ENCODE measurements at places on chromosomes 7 and 10.

- DNase-seq, result no peak
Observed at GRCh38 chr10:49114718-49115014, 656 bp downstream of the VSTM4 start.

DNA sequence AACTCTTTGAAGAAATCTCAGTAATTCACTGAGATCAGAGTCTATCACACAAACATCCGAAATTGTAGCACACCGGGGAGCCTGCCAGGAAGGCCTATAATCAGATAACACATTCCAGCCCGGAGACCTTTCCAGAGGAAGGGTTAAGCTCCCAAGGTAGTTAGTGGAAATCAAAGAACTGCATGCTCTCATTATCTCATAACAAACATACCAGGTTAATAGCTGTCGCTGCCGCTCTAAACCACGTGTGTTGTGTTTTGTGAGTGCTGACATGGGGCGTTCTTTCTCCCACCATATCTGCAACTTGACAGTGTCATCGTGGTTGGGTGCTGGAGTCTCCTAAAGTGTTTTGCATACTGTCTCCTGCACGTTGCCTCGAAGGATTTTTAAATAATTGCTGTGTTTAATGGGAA lies 120.7 kb upstream of the CARD11 start:
- no peak for DNase-seq

DNA sequence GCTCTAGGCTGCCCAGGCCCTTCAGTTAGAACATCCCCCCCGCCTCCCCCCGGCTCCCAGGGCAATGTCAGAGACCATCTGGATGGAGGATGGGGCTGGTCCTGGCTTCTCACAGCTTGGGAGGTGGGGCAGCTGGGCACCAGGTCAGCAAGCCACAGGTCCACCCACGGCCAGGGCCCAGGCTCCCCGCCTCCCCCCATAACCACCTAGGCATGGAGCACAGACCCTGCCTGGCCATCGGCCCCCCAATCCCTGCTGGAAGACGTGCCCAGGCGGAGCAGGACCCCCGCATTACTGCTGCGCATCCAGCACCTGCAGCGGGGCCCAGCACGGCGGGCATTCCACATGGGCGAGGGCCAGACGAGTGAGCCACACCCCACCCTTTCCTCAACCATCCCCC lies 169.6 kb downstream of the ELFN1 start:
- no peak for DNase-seq

DNA sequence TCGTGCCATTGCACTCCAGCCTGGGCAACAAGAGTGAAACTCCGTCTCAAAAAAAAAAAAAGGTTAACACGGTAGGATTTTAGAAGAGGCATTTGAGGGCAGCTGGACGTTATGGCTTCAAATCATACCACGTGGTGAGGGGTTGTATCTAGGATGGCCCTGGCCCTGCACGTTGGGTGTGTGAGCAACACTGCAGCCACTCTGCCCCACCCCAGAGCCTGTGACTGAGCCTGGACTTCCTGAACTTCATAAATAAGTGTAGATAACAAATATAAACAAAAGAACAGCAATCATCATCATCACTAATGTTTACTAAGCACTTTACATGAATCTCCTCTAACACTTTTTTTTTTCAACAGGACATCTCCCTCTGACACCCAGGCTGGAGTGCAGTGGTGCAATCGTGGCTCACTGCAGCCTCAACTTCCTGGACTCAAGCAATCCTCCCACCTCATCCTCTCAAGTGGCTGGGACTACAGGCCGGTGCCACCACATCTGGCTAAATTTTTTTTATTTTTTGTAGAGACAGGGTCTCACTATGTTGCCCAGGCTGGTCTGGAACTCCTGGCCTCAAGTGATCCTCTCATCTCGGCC lies 169.5 kb upstream of the FRMD4A start:
- DNase-seq, result no peak

DNA sequence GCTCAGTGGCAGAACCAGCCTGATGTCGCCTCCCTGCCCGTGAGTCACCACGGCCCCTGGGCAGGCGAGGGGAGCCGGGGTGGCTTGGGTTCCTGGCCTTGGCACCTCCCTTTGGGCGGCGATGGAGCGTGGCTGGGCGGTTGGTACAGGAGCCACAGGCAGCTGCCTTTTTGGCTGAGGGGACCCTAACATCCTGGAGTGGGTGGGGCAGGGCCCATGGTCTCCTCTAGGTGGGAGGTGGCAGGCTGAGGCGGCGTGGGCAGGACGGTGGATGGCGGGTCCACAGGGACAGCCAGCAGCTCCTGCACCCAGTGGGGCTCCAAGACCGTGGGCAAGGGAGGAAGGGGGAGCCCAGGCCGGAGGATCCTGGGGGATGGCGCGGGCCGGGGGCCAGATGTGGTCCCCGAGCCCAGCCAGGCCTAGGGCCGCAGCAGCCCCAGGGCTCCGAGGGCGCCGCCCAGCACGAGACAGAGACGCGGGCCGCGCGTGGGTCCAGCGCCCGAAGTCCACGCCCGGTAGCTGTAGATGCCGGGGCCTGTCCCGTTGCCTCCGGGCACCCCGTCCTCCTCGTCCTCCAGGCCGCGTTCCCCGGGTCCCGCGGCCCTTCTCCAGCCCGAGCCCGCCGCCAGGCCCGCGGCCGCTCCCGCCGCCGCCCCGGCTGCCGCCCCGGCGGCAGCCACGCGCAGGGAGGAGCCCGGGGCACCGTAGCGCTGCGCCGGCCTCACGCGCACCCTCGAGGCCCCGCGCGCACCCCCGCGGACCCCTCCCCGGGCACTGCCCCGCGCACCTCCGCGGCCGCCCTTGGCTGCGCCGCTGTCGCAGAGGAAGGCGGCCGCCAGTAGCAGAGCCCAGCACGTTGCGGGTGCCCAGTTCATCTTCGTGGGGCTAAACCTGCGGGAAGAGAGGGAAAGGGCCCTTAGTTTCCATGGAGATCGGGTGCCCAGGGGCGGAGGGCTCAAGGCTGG lies 1.3 kb downstream of the SPRN start:
- no peak for DNase-seq

DNA sequence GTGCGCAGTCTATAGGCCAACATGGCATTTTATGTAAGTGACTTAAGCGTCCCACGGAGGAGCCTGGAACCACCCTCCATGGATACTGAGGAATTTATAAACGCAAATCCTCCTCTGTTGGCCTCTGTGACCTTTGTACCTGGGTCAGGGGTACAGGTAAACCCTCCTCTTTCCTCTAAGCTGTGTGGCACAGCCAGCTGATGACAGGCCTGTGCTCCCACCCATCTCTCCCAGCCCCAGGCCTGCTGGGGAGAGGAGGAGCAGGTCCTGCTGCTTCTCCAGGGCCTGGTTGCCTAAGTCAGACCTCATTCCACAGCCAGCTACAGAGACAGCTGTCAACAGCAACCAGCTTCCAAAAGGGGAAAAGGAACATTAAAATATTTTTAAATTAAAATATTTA lies 5.0 kb downstream of the AVPI1 start:
- no peak for DNase-seq

GRCh38 chr7:51316666-51317581 lies at the start of gene COBL:
TSS of gene COBL (minus strand) at chr7:51316809. CDS start at chr7:51316633, 176 bp downstream.
- DNase-seq, result no peak

DNA sequence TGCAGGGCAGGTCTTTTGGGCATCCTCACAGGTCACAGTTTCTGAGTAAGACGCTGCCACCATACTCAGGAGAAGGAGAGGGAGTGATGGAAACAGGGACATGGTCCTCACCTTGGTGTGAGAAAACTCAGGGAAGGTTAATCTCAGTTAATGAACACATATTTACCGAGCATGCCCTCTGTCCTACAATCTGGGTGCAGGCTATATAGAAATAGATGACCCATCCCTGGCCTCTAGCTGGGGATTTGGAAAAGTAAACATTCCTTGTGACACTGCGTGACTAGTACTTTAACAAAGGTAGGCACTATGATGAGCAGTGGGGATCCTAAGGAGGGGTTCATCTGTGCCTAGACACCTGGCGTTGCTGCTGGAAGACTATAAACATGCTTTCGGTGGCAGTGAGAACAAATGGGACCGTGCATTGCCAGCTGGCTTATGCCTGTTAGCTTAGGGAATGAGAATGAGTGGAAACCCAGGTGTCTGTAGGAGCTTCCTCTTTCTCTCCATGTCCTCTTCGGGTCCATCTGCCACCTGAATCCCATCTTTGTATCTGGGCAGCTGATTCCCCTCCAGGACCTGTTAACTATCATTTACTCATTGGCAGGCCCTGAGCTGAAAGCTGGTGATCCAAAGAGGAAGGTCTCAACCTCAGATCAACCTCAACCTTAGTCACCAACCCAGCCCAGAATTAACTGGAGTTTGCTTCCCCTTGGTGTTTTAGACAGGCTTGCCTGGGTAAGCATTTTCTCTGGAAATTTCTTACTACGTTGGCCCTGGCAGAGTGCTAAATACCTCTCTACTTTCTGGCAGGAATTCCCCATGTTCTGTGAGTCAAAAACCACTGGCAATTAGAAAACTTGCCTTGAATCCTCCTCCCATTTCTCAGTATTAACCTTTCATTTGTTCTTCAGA lies 794 bp downstream of the MBL2 start:
- DNase-seq, result no peak

DNA sequence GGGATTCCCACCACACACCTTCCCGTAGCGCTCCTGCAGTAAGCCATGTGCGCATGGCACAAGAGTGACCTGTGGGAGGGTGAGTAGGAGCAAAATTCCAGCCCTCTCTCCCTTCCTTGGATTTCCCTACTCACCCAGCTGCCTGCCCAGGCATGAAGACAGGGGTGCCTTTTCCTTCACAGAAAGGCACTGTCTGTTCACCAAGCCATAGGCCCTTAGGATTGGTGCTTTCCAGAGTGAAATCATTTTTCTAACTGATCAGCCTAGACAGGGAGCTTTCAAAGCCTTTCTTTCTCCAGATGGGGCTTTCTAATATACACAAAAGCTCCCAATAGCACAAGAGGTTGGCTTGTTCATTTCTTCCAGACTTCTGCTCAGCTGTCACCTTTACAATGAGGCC lies 79.7 kb downstream of the CTTNBP2 start:
- DNase-seq, result no peak

DNA sequence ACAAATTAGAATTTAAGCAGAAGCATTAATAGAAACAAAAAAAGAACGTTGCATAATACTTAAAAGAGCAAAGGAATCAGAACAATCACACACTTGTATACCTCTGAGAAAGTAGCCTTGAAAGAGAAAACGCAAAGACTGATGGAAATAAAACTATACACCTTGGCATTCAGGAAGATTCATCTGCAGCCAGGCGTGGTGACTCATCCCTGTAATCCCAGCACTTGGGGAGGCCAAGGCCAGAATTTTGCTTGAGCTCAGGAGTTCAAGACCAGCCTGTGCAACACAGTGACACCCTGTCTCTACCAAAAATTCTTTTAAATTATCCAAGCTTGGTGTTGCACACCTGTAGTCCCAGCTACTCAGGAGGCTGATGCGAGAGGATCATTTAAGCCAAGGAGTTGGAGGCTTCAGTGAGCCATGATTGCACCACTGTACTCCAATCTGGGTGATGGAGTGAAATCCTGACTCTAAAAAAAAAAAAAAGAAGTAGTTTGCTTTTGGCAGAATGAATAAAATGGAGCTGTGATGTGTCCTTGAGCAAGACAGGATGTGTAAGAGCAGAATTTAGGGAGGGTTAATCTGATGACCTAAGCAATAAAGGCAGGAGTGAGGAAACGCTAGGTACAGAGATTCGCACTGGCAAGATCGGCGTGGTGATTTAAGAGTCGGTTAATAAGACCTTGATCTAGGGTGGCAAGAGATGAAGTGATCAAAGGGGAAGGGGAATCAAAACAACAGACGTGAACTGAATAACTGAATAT lies 75.8 kb upstream of the NRP1 start:
- no peak for DNase-seq

GRCh38 chr7:152709287-152710152 lies 33.6 kb upstream of the XRCC2 start:
- no peak for DNase-seq

- no peak for DNase-seq
Observed at GRCh38 chr7:22551768-22552513, 52.0 kb upstream of the STEAP1B start.

- no peak for DNase-seq
Observed at GRCh38 chr10:91700788-91701444, 68.0 kb upstream of the PPP1R3C start.

- DNase-seq, result peak; percentile 86
Observed at GRCh38 chr10:84525120-84525806, 196.9 kb downstream of the CCSER2 start.

- no peak for DNase-seq
Observed at GRCh38 chr10:600234-600633, 89.2 kb downstream of the DIP2C start.

DNA sequence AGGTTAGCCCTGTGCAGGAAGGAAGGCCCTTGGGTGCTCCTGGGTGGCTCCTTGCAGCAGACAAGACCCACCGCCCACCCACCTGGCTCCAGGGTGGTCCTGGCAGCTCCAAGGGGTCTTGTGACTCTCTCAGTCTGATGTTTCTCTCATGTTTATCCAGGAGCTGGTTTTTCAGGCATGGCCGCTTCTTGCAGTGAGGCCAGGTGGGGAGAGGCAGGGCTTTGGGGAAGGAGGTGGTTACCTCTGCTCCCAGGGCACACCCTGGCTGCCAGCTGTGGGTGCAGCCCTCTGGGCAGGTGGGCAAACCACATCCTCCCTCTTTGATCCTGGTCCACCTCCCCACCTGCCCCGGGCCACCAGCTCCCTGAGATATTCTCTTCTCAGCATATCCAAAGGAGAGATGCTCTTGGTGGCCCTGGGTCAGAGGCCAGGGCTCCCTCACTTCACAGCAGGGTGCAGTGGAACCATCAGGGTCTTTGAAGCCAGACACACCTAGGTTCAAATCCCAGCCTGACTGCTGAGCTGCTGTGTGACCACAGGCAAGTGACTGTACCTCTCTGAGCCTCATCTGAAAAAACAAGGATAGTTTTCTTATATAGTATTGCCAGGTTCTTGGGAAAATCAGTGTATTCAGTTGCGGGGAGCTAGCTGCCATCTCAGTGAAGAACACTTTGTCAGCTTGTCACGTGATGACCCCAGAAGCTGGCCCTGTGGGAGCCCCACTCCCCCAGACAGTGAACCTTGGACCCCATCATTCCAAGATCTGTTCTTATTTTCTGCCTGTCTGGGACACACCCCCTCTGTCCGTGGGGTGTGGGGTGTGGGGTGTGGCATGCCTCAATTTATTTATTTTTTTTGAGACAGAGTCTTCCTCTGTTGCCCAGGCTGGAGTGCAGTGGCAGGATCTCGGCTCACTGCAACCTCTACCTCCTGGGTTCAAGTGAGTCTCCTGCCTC lies 11.5 kb downstream of the GTF2IRD1 start:
- no peak for DNase-seq

DNA sequence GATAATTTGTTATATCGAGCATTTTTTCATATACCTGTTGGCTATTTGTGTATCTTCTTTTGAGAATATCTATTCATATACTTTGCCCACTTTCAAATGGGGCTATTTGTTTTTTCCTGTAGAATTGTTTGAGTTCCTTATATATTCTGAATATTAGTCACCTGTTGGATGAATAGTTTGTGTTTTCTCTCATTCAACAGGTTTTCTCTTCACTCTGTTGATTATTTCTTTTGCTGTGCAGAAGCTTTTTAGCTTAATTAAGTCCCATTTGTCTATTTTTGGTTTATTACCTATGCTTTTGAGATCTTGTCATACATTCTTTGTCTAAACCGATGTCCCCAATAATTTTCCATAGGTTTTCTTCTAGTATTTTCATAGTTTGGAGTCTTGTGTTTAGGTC lies 65.3 kb downstream of the VTI1A start:
- DNase-seq, result no peak

GRCh38 chr10:24467136-24467535 lies 256.6 kb downstream of the ARHGAP21 start:
- no peak for DNase-seq

- no peak for DNase-seq
Observed at GRCh38 chr10:109953766-109954165, 30.5 kb upstream of the XPNPEP1 start.
